Heart left ventricle (tissue), 16 donors: ENCODE measurements at places on chromosomes 1 and 21. TPM values are rescaled to one million over a fixed set of nuclear protein-coding genes. Genes with fewer than 3 reads are reported as not detected.

GRCh38 chr1:54487571-54488050 is 60.4 kb upstream of the ACOT11 start:
- no peak for DNase-seq

DNA sequence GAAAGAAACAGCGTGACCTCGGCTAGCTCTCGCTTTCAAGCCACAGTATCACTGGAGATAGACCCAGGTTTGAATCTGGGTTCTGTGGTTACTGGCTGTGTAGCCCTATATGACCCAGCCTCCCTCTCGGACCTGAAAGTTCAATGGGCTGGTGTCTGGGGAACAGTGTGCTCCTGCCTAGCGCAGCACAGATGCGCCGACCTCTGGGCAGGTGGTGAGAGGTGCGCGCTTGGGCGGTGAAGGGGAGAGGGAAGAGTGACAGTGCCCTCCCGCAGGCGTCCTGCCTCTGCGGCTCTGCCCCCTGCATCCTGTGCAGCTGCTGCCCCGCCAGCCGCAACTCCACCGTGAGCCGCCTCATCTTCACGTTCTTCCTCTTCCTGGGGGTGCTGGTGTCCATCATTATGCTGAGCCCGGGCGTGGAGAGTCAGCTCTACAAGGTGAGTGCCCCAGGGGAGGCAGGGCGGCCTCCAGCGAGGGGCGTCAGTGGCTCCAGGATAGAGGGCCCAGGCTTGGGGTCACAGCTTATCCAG is 10.5 kb downstream of the SERINC2 start:
- DNase-seq, result no peak

- DNase-seq, result no peak
Measured at GRCh38 chr21:42200906-42201614, 17.9 kb upstream of the ABCG1 start.

GRCh38 chr1:28135371-28136168 is 40.9 kb downstream of the PTAFR start:
- DNase-seq, result no peak

DNA sequence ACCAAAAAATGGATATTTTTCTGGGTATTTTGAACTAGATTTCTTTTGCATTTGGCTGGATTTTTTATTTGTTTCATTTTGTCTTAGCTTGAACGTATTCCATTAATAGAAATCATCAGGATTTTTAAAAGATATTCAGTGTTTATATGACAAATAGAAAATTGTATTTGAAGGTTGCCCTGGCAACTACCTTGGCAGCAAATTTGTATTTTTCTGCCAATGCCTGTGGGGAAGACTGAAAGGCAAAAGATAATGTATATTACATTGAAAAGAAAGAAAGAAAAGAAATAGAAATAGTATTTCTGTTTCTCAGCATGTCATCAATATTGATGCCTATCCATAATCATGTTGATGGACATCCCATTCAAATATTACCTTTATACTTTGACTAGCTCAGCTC is 16.8 kb downstream of the VCAM1 start:
- no peak for DNase-seq

- DNase-seq, result no peak
Measured at GRCh38 chr1:1066403-1067283, 7.5 kb downstream of the RNF223 start.

- DNase-seq, result no peak
Measured at GRCh38 chr21:33332143-33332542, 7.4 kb downstream of the IFNAR1 start.

Gene SPRR2B
- polyA plus RNA-seq, result not detected

Gene CCT8
- polyA plus RNA-seq, result 98.0 TPM

Gene CCDC190
- polyA plus RNA-seq, result 0.06 TPM

Gene MIGA1
- polyA plus RNA-seq, result 6.0 TPM

Gene SELP
- polyA plus RNA-seq, result 2.2 TPM

Gene ZNF644
- polyA plus RNA-seq, result 15.2 TPM
